ENCODE measurements at places on chromosomes 13 and 19. TPM values are rescaled to one million over a fixed set of nuclear protein-coding genes. Genes with fewer than 3 reads are reported as not detected.

- DNase-seq, result no peak
Measured at GRCh38 chr13:82341116-82341515, 1541.2 kb downstream of the SLITRK1 start.

GRCh38 chr19:1718420-1719291 is 34.6 kb upstream of the ONECUT3 start:
- DNase-seq, result no peak

GRCh38 chr19:29854033-29854432 is 42.2 kb downstream of the CCNE1 start:
- no peak for DNase-seq

GRCh38 chr19:2983351-2984214 is 6.2 kb downstream of the TLE6 start:
- no peak for DNase-seq

DNA sequence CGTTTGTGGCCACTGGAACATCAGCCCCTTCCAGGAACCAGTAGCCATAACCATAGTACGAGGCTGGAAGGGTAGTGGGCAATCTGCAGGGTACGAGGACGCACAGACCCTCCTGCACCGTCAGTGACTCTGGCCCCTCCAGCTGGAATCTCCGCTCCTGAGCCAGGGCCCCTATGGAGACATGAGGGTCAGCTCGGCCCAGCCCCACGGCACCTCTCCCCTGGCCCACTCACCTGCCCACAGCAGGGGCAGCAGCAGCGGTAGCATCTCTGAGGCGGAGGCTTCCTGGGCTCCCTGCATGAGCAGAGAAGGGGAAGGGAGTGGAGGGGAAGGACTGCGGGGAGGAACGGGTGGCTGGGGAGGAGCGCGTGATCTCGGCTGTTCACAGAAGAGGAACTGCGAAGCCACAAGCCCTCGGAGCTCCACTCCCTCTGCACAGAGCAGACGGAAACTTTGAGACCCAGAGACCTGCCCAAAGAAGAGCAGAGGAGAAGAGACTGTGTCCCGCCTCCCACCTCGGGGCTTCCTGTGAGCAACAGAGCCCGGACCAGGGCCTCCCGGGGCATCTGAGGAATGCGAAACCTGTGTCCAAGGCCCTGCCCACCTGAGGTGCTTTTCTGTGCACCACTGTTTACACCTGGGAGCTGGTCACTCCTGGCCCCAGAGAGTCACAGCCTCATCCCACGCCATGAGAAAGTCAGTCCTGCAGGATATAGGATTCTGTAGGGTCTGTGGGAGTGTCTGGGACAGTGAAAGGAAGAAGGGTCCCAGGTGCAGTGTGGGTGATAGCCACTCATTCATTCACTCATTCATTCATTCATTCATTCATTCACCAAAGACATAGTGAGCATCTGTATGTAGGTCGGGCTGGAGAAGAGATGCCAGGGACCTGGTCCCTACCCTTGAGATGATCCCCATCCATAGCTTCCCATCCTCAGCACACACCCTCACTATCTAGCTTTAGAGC is at the start of gene SIGLEC6:
Gene SIGLEC6, minus strand, starts transcription at position 322 of the 967 bp plus-strand sequence. Its CDS starts 22 bp downstream, at position 300.
- DNase-seq, result no peak

- DNase-seq, result no peak
Measured at GRCh38 chr13:36986462-36987240, 12.5 kb downstream of the ALG5 start.

DNA sequence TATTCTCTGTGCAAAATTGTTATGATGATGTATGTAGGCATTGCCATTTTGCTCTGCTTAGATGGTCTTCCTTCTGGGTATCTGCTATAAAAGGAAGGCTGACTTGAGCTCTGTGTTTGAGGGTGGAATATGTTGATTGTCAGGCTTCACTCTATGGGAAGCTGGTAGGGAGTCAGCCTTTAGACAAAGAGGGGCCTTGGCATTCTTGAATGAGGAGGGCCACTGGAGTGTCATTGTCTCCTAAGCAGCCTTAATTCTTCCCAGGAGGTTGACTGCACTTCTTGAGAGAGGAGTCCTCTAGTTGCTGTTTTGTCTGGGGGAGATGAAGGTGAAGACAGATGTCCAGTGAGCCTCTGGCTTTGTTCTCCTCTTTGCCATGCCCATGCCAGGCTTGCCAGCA is 266.8 kb downstream of the KCNRG start:
- DNase-seq, result no peak

DNA sequence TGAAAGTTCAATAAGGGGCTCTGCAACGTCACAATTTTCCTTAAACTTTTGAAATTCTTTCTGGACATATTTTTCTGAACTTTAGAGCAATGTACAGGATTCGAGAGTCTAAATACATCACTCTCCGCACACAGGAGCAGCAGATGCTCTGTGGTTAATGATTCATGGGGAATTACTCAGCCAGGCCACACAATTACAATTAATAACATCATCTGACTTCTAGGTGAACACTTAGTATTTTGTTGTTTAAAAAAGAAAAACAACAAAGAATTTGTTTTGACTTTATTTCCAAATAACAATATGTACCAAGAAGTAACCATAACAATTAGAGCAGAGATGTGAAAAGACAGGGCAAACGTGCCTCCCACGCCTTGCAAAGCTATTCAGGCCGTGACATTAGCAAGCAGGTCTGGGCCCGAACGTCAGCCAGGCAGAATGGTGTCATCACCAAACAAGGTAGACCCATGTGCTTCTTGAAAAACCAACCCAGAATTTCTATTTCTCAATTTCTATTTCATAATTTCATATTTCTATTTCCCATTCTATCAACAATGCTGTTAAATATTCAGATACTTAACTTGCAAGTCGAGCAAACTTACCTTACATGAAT is 236.3 kb downstream of the COL4A1 start:
- DNase-seq, result no peak

DNA sequence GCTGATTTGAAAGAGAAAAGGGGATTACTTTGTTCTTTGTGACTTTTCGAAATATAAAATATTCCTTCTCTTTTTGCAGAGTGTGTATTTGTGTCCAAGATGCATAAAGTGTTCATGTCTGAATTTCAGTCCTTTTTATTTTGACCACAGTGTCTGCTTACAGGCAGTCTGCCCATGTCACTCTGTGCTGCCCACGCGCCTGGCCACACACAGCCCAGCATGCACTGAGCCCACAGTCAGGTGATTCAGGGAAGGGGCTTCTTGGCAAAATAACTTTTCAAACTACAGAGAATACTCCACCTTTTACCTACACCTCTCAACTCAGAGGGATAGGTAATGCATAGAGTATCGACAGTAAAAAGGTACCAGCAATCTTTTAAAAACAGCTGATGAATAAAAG is 142.5 kb upstream of the TRPC4 start:
- DNase-seq, result no peak

GRCh38 chr13:48491423-48492095 is 41.3 kb downstream of the RCBTB2 start:
- DNase-seq, result no peak

DNA sequence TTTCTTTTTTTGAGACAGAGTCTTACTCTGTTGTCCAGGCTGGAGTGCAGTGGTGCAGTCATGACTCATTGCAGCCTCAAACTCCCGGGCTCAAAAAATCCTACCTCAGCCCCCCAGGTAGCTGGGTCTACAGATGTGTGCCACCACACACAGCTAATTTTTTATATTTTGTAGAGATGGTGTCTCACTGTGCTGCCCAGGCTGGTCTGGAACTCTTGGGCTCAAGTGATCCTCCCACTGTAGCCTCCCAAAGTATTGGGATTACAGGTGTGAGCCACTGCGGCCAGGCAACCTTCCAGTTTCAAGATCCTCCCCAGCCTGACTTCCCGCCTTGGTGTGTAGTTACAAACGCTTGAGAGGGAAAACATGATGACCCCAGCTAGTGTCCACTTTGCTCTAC is 22.2 kb downstream of the CNFN start:
- DNase-seq, result no peak

DNA sequence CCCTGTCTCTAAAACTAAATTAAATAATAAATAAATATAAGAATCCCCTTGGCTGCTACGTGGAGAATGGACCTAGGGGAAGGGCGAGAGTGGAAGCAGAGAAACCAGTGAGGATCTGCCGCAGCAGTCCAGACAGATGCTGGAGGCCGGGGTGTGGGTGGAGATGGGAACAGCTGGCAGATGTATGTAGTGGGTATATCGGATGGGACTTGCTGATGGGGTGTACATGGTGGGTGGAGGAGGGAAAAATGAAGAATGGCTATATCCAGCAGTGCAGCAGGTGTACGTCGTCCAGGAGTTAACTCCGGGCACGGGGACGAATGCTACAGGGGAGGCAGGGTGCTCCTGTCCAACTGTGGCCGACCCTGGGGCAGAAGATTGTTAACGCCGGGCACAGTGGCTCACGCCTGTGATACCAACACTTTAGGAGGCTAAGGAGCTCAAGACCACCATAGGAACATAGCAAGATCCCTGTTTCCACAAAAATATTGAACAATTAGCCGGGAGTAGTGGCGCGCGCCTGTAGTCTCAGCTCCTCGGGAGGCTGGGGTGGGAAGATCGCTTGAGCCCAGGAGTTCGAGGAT is 654 bp downstream of the CEP89 start:
- DNase-seq, result no peak

DNA sequence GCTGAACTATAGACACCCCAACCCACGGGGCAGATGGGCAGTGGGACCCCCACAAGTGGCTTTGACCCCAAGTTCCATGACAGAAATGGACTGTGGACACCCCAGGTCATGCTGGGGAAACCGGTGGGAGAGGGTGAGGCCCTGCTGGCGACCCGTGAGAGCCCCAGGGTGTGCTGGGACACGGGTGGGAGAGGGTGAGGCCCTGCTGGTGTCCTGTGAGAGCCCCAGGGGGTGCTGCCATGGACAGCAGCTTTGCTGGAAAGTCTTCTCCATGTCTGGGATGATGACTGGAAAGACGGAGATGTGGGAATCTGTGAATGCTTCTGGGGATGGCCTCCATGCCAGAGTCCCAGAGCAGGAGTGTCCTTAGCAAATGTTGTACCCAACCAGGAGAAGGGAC is 148.4 kb downstream of the URI1 start:
- no peak for DNase-seq

DNA sequence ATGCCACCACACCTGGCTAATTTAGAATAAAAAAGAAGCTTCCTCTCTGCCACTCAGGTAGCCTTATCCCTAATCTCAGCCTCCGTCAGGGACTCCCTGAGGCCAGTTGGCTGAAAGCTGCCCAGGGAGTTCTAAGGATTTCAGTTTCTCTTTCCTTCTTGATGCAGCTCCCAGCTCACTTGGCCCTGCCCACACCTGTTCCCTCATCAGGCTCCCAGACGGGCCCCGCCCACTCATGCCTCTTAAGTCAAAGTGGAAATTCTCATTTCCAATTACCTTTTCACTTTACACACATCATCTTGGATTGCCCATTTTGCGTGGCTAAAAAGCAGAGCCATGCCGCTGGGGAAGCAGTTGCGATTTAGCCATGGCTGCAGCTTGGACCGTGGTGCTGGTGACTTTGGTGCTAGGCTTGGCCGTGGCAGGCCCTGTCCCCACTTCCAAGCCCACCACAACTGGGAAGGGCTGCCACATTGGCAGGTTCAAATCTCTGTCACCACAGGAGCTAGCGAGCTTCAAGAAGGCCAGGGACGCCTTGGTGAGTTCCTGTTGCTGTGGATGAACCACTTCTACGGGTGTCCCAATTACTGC is at the start of gene IFNL1:
Gene IFNL1, plus strand, starts transcription at position 353 of the 591 bp plus-strand sequence. Its CDS starts 15 bp downstream, at position 368.
- no peak for DNase-seq

- DNase-seq, result no peak
Measured at GRCh38 chr19:6059988-6060599, 50.2 kb downstream of the RFX2 start.

Gene CXCL17
- total RNA-seq, result not detected

Gene CFAP97D2
- not detected for total RNA-seq

Gene ZSCAN1
- not detected for total RNA-seq

Gene GIPR
- 6.4 TPM for total RNA-seq

Gene ASPDH
- total RNA-seq, result not detected

Gene ALG5
- 23.3 TPM for total RNA-seq

Gene DHDH
- 1.6 TPM for total RNA-seq

Gene SUGP2
- 113 TPM for total RNA-seq

Measured in CD4-positive, alpha-beta memory T cell (primary cell).